ENCODE measurements at places on chromosomes 12 and 14.

DNA sequence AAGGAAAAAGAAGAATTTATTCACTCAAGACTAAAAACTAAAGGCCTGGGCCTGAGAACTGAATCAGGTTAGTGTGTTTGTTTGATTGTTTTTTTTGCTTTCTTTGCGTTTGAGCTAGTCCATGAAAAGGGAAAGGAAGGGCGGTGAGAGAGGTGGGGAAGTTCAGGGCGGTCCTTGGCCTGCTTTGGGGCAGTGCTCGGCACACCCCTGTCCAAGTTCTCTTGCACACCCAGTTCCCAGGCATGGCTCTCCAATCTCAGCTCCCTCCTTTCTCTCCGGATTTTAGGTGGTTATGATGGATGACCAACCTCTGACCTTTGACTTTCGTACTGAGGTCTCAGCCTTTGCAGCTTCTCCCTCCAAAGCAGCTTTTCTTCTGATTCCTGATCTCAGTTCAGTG, 11.3 kb downstream of the COA8 start:
- no peak for DNase-seq

GRCh38 chr14:91317381-91318308, 73.1 kb upstream of the GPR68 start:
- peak; percentile 83 for DNase-seq

DNA sequence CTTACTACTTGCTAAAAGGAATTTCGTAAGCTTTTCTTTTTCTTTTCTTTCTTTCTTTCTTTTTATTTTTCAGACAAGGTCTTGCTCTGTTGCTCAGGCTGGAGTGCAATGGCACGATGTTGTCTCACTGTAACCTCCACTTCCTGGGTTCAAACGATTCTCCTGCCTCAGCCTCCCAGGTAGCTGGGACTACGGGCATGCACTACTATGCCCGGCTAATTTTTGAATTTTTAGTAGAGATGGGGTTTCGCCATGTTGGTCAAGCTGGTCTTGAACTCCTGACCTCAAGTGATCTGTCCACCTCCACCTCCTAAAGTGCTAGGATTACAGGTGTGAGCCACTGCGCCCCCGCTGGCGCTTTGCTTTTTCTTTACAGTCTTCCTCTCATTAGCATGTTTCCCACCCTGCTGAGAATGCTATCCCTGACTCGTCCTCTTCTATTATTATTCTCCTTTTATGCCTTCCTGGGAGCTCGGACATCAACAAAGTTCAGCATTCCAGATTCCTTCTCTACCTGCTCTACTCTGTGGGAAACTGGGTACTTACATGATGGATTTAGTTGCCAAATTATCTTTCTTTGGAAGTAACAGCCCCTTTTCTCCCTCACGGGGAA, 3.1 kb downstream of the MTHFD1 start:
- no peak for DNase-seq

DNA sequence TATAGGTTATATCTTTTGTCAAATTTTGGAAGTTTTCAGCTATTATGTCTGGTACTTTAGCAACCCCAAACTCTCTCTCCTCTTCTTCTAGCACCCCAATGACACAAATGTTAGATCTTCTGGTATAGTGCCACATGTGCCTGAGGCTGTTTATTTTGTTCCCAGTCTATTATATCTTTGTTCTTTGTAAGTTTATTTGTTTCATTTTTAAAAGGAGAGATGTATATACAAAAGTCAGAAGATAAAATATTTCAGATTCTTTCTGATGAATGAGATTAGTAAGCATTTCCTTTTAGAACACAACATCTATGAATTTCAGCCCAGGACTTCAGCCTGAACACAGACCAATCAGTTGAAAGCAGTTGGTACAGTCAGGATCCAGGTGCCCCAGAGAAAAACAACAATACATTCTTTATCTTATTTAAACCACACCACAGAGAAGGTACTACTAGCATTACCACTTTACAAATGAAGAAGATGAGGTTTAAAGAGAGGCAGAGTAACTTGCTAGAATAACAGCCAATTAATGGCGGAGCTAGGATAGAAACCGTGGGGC, 114.1 kb upstream of the BTG1 start:
- DNase-seq, result no peak

GRCh38 chr14:60313093-60313492, 64.1 kb downstream of the PPM1A start:
- DNase-seq, result peak; percentile 8

GRCh38 chr12:56571121-56571520, 49.5 kb downstream of the RBMS2 start:
- no peak for DNase-seq

GRCh38 chr14:75188520-75189268, 12.3 kb upstream of the TMED10 start:
- DNase-seq, result no peak

GRCh38 chr12:57465747-57466505, 6.3 kb downstream of the GLI1 start:
- no peak for DNase-seq
